GM12891 (cell line): ENCODE measurements at places on chromosomes 4 and X.
A peak's percentile ranks its signal among the peaks of the same experiment; 100 is the strongest.

DNA sequence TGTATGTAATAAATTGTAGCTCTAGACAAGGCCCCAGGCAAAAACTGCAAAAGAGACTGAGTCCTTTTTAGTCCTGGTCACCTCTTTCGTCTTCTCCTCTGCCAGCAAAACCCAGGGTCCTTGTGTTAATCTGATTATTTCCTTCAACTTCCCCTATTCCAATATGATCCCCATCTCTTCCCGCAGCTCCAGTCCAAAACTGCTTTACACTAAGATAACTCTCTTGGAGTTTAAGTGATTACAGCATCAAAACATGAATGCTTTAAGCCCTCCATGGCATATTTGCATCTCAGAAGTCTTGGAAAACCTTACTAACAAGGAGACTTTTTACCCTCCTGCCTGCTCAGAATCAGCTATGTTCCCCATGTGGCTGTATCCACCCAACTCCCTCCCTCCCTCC, 59.3 kb downstream of the MAGEA1 start:
- DNase-seq = no peak

DNA sequence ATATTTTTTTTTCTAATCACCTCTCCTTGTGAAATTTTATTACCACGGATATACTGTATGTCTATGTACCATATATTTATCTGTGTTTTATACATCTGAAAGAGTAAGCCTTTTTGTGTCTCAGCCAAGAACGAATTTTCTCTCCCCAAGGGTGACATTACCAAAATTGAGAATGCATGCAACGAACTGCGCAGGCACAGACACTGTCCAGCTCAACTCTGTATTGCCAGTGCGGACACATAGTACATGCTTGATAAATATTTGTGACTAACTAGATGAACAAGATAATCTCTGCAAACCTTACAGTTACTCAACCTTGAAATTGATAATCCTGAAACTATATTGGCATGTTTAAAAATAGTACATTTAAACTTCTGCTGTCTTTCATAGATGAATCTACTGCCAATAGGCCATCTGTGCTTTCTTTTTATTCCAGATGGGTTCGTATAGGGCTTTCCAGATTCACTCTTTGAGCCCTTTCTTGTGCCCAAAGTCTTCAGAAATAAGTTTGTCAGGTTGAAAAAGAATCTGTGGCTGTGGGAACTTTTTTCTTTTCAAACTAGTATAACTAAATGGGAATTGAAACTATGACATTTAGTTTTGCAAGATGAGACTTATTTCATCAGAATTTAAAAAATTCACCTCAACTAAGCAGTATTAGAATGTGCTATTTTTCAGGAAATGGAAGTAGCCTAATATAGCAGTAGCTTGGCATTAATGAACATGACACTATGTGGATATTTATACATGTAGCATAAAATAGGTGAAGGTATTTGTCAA, 38.9 kb downstream of the DTHD1 start:
- no peak for DNase-seq

DNA sequence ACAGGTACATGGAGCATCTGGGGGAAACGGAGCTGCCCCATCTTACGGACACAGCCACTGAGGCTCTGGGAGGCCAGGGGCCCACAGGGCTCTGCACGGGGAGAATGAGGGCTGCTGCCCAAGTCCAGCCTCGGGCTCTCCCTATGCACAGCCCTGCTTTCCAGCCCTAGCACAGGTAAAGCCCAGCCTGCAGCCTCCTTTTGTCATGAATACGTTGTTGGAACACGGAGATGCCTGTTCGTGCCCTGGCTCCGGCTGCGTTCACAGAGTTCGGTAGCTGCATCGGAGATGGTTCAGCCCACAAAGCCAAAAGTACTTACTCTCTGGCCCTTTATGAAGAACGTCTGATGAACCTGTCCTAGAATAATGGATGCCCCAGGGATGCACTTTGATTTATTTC, 68.7 kb upstream of the AFAP1 start:
- DNase-seq = no peak

DNA sequence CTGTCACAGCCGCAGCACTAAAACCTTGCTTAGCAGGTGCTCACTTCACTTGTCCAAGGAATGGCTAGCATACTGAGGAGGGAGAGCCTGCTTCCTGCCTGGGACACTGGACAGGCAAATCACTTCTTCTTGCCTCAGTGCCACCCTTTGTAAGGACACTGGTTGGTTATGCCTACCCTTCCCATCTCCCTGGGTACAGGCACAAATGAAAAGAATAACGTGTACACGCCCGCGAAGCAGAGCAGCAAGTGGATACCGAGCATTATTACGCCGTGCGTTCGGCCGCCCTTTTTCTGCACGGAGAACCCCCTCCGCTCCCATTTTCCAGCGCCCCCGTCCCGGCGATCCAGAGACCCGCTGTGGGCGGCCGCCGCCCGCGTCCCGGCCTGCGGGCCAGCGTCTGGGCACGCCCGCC, 338 bp upstream of the KLHL2 start:
- DNase-seq = peak; percentile 10

DNA sequence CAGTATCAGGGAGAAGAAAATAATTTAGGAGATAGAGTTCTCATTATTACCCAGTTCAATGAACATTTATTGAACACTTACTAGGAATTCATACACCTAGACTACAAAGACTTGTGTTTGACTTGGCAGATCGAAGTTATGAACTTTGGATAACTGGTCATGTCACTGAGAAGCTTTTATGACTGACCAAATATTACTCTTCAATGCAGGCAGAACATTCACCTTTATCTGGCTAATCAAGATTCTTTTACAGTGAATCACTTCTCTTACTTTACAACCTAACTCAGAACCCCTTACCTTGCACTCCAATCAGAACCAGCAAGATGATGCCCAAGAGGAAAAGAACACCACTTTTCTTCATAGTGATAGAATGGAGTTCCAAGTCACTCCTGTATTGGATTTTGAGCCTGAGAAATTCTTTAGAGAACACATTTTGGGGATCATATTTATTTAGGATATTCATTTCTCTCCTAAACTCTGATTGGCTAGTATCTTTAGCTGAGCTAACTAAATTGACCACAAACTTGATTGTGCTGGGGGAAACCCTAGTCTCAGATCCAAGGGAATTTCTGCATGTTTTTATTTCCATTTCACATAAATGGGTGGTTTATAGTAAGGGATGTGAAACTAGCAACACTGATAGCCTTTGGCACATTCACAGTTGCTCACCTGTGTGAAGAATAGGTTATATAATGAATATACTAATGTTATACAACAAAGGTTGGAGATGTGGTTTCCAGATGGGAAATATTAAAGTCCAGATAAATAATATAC, at the start of gene CXCL9:
Gene CXCL9, minus strand, starts transcription at position 421 of the 774 bp plus-strand sequence. Its CDS starts 60 bp downstream, at position 361.
- DNase-seq = no peak

- no peak for DNase-seq
Observed at GRCh38 chr4:110682311-110682710, 59.4 kb upstream of the PITX2 start.

GRCh38 chrX:46184749-46185148, 360.5 kb downstream of the ZNF674 start:
- DNase-seq = no peak

GRCh38 chrX:130702867-130703707, 199.9 kb downstream of the ENOX2 start:
- DNase-seq = no peak

GRCh38 chrX:37998586-37999262, 7.6 kb upstream of the SYTL5 start:
- no peak for DNase-seq

DNA sequence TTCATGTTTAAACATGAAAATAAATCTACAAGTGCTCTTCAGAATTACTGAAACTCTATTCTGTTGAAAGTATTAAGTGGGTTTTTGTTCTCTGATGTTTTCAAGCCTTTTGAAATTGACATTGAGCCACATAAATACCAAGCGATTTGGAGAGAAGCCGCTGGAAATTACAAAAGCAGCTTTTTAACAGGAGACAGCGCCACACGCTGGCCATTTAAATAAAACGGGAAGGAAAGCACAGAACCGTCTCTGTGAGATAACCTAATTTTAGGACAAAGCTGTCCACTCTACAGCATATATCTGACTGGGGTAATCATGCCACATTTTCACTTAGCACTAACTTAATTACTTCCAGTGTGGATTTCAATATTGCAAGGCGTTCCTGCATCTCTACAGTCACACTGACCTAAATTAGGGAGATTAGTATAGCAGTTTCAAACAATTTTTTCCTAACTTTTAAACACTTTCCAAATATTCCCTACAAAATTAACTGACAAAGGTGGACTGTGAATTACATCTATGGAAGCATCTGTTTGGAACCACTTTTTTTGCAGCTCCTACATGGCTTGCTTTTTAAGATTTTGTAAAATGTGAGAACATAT, 6.8 kb upstream of the ANOS1 start:
- no peak for DNase-seq

DNA sequence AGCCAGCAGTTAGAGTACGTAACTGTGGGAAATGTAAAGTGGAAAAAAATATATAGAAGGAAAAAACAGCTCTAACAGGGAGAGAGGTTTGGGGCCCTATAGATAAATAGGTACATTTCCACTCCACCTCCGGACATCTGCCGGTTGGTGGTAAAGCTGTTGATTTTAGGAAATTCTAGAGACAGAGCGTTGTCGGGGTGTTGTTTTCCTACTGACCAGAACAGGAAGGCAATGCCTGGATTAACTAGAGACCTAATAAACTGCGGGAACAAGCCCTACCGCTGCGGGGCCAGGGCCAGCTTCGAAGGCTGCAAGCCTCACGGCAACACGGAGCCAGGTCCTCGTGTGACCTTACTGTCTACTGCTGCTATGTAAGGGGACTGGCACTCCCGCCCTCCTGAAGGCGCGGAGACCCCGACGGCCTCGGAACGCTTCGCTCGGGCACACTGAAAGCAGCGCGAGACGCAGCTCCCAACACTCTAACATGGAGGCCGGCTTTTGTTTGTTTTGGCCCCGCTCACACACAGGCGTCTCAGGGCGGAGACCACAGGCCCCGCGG, 702 bp upstream of the CDKN2AIP start:
- no peak for DNase-seq

DNA sequence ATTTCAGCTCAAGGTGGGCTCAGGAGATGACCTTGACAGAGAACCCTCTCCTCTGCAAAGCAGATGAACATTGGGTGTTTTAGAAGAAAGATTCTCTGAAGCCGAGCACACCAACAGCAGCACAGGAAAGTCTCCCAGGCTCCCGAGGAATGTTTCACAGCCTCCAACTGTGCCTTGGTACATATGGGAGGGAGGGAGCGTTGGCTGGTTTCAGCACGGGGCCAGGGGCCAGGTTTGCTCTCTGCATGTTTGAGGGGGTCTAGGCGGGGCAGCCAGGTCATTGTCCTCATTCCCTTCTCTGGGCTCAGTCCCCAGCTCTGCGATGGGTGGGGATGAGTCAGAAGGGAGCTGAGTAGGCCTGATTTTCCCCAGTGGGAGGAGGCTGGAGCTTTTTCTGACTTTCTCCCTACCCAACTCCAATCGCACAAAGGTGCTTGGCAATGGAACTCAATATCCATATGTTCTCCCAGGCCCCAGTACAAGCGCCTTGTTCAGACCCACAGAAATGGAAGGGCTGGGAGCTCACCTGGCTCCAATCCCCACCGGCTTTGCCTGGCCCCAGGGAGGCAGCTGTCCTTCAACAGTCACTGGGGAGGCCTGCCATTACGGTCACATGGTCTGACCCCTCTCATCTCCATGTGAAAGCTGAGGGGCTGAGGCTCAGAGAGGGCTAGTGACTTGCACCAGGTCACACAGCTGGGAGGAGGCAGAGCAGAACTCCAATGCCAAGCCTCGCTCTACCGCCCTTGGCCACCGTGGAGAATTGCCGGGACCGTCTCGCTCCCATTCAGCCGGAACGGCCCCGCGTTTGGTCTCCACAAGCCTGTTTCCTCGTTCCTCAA, 108.4 kb upstream of the AFAP1 start:
- DNase-seq = no peak

DNA sequence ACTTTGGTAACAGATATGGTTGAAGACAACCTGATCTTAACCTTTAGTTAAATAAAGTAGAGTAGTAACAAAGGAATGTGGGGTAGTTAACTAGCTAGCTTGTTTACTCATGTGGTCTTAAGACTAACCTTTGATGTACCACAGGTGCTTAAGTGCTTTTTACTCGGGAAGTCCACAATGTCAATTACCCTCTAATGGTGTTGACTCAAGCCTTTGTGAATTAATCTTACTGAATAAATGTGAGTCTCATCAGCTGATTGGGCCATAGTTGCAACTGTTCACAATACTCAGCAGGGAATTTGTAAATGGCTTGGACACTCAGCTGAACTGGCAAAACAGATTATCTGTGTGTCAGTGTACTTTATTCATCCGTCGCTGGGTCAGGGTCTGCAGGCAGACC, 119.0 kb upstream of the UGT8 start:
- no peak for DNase-seq

DNA sequence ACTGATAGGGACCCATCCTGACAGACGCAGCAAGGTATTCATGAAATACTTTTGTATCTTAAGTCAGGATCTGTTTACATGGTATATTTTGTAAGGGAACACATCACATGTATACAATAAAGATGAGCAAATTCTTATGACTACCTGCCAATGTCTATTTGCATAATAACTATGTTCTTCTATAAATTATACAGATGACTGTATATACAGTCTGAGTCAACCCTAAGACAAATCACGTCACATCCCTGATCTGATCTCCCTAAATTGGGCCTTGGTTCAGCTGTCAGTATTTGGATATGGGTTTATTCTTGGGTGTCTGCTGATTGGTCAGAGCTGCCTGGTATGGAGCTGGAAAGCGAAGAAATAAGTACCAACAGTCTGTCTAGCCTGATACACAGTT, 93.3 kb downstream of the SERPINA7 start:
- DNase-seq = no peak

- no peak for DNase-seq
Observed at GRCh38 chr4:29565256-29565655, 1154.9 kb upstream of the PCDH7 start.

GRCh38 chr4:95360256-95360903, 188.4 kb downstream of the UNC5C start:
- DNase-seq = no peak

GRCh38 chr4:30723201-30723955, 3.2 kb downstream of the PCDH7 start:
- no peak for DNase-seq

GRCh38 chrX:119231936-119232445, 4.1 kb upstream of the PGRMC1 start:
- no peak for DNase-seq

- no peak for DNase-seq
Observed at GRCh38 chr4:21192367-21192766, 492.1 kb downstream of the PACRGL start.

DNA sequence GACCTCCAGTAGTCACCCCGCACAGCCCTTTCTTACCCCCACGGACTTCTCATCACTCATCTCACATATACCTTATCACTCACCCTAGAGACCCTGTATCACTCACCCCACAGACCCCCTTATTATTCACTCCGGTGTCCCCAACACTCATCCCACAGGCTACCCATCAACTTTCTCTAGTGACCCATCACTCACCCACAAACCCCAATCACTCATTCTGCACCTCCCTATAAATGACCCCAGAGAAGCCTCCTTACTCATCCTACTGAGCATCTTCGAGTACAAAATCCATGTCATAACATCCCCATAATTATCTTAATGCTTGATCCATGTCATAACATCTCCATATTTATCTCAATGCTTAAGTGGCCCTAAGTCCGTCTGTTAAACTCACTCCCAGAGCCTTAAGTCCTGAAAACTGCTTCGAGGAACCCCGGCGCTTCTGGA, 934 bp downstream of the ZNF41 start:
- no peak for DNase-seq
